ENCODE measurements at places on chromosomes 12 and 14.
A peak's percentile ranks its signal among the peaks of the same experiment; 100 is the strongest.

- DNase-seq = peak; percentile 34
These were observed 11.7 kb downstream of the PTPN21 start for GRCh38 chr14:88542857-88543795.

- DNase-seq = no peak
These were observed 14.6 kb downstream of the RAPGEF3 start for GRCh38 chr12:47744005-47744651.

DNA sequence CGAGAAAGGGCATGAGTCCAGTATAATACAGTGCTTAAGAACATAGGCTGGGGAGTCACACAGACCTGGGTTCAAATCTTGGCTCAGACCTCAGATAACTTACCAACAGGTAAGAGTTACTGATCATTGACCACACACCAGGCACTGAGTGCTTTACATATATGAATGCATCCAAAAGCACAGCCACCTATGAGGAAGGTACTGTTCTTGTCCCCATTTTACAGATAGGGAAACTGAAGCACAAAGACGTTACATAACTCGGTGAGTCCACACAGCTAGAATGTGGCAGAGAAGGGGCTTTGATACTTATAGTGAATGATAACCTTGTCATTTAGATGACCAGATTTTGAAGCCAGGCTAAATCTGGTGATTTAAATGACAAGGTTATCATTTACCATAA lies 27.6 kb downstream of the FAIM2 start:
- DNase-seq = no peak

GRCh38 chr12:16037533-16037932 lies 126.4 kb downstream of the DERA start:
- no peak for DNase-seq

DNA sequence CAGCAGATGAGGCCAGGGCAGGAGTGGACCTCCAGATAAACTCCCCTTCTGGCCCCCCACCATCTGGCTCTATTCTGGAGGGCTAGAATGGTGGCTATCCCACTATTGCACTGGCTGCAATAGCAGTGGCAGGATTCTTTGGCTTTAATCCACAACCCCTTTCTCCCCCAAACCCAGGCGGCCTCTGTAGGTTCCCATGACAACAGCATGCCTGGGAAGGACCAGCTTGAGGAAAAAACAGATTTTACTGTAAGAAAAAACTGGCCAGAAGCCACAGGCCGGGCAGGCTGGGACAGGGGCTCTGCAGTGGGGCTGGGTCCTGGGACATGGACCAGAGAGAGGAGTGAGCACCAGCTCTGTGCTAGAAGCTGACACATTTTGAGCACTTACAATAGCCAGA lies 13.6 kb upstream of the ACVR1B start:
- DNase-seq = no peak

Measured in adipocyte (in vitro differentiated cells).